Activated CD8-positive, alpha-beta memory T cell treated with anti-CD3 and anti-CD28 coated beads for 1 hour (primary cell): ENCODE measurements at places on chromosomes 2 and 18.

GRCh38 chr18:59041819-59042815 lies 97.6 kb upstream of the SEC11C start:
- DNase-seq, result no peak

DNA sequence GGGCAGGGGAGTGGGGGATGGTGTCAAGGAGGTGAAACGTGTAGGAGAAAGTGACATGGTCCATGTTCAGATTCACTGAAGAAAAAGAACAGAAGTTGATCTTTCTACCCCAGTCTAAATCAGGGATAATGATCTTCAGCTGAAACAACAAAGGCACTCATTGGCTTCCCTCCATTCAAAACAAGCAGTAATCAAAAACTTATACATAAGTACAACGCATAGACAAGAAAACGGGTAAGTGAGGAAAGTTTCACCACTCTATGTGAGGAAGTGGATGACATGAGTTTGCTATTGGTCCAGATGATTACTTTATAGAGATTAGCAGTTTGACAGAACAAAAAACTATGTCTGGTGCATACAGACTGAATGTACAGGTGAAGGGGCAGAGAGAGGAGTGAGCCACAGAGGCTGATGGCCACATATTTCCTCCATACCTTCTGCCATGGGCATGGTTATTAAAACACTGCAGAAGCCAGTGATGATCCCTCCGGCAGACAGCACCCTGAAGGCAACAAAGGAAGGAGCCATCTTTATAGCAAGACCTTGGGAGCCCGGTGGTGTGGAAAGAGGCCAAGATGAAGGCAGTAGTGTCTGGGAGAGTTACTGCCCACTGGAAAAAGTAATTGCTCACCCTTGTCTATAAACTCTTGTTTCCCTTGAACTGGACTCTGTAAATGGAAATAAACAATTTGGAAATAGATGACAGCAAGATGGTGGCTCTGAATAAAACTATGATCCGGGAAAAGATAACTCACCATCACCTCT lies 57.7 kb downstream of the SLC25A12 start:
- no peak for DNase-seq

GRCh38 chr2:237147317-237147716 lies 61.6 kb downstream of the COPS8 start:
- no peak for DNase-seq

DNA sequence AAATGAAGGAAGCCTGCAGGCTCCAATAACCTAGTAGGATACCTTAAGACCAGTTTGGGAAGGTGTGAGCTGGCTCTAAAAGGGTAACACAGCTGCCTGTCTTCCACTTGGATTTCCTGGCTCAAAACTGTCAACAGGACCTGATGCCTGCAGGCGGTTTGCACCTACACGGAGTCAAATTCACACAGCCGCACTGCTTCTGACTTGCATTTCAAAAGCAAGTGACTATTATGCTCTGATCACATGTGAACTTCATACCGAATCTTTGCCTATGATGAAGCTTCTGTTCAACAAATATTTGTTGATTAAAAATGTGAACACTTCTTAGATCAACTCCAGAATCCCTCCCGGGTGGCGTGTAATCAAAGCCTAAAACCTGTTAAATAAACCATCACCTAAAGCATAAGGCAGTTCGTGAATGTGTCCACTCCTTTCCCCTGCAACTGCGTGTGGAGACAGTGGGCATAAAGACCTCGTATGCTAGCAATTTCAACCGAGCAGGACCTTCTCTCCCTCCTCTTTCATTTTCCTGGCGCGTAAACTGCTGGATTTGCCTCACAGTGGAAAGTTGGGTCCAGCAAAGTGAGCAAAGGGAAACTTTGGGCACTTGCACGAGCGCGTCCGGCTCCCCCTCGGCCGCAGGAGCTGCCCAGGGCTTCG lies 784 bp downstream of the CRACDL start:
- DNase-seq, result no peak

DNA sequence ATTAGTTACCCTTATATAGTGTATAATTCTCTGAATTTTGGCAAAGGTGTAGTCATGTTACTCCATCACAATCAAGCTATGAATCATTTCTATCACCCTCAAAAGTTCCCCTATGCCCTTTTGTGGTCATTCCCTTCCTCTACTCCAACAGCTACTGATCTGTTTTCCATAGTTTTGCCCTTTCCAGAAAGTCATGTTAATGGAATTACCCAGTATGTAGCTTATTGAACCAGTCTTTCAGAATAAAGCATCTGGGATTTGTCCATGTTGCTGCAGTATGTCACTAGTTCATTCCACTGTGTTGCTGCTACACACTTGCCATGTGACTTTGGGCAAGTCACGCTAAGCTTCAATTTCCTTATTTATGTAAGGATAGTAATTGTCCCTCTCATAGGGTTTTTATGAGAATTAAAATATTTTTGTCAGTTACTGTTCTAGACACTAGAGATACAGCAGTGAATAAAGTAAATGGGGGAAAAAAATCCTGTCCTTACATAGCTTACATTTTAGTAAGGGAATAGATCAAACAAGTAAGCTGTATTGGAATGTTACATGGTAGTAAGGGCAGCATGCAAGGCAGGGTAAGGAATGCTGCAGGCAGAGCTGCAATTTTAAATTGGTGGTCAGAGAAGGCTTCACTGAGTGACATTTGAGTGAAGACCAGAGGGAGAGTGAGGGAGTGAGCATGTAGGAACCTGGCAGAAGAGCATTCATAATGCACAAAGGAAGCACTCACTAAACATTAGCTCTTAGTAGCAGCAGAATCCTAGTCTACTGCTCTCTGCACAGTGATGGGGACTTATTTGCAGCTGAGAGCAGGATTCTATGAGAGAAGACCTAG lies 80.3 kb upstream of the TSPYL6 start:
- no peak for DNase-seq

DNA sequence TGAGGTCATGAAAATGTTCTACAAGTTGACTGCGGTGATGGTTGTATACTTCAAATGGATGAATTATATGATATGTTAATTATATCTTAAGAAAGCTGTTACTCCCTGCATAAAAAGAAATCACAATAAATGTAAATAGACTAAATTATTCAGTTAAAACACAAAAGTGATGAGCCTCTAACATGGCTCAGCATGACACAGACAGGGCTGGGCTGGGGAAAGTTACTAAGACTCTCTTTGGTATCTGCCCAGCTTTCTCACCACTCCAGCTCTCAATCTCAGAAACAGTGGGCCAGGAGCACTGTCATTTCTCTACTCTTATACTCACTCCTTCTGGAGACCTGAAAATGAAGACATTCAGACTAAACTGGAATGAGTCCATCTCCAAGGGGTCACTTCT lies 3.5 kb downstream of the CYP27C1 start:
- DNase-seq, result no peak

- no peak for DNase-seq
Measured at GRCh38 chr2:129737660-129738527, 241.6 kb upstream of the RAB6C start.

DNA sequence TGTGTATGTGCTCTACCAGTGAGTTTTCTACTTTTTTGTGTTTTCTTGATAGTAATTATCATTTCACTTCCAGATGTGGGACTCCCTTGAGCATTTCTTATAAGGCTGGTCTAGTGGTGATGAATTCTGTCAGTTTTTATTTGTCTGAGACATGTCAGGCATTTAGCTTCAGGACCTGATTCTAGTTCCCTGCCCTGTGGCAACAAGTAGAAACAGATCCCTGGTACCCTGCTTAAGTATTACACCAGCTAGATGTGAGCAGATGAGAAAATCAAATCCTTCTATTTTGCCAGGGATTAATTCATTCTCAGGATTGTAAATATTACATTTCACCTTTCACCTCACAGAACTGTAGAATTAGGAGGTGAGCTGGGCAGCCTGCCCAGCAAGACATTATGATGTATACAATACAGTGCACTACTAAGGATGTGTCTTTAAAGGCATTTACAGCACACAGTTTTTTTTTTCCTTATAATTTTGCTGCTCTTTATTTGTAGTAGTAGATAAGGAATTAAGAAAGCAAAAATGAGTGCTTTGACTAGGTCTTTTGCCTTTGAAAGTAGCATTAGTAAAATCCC lies 35.1 kb downstream of the GALM start:
- DNase-seq, result no peak

- no peak for DNase-seq
Measured at GRCh38 chr2:47226132-47226922, 71.2 kb upstream of the STPG4 start.
